ENCODE measurements at places on chromosomes 5 and 9.

GRCh38 chr9:71897577-71897976, 13.4 kb downstream of the ABHD17B start:
- DNase-seq: peak; percentile 46

- peak; percentile 26 for DNase-seq
Observed at GRCh38 chr5:132019857-132020555, 8.5 kb upstream of the ACSL6 start.

- DNase-seq: peak; percentile 24
Observed at GRCh38 chr5:64229163-64229774, 63.6 kb downstream of the RNF180 start.

- DNase-seq: no peak
Observed at GRCh38 chr5:176540476-176540899, 3.3 kb upstream of the RNF44 start.

DNA sequence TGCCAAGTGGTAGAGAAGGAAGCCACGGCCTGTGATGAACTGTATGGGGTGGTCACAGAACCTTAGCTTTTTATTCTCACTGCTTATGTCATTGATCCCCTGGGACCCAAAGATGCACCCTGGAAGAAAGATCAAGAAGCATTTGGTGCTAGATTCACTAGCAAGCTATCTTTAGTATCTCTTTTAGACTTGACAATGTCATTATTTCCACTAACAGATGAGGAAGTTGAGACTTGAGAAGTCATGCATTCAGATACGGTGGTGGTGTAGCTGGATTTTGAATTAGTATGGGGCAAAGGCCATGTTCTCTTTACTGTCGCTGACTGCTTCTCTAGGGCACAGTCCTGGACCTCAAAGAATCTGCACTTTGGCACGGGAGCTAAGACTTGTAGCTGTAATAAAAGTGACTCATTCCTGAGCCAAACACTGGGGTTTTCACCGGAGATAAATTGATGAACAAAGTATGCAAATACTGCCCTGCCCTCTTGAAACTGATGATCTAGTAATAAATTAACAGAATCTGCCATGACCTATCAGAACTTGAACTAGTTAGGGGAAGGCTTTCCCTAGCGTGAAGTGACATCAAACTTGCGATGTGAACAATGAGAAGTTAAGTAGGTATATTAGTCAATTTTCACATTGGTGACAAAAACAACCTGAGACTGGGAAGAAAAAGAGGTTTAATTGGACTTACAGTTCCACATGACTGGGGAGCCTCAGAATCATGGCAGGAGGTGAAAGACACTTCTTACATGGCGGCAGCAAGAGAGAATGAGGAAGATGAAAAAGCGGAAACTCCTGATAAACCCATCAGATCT, 5.4 kb downstream of the GDA start:
- DNase-seq: peak; percentile 35

DNA sequence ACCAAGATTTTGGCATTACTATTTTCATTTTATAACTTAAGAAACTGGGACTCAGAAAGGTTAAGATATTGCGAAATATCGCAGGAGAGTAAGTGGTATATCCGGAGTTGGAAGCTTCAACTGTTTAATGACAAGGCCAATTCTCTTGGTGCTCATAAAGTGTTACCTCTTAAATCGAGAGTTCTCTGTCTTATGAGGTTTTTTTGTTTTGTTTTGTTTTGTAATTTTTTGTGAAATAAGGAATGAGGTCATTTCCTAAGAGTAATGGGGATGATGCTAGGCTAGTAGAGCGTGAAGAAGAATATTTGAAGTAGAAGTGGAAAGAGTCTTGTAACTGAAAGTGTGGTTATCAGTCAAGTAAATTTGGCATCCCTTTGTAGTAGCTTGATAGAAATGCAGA, 183.2 kb upstream of the DAB2 start:
- no peak for DNase-seq

DNA sequence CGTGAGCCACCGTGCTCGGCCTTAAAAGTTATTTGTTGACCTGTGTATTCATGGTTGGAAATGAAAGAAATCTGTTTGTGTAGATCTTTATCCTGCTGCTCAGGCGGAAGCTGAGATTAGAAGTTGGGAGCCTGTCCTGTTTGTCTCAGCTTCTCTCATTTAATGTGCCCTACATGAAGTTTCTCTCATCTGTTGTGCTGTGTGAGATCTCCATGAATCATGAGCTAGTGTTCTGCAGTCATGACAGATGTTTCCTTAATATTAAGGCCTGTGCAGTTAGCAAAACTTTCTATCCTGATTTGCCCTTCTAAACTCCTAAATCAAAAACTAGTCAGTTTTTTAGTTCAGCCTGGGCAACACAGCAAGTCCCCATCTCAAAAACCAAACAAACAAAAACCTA, 59.5 kb downstream of the FAM78A start:
- no peak for DNase-seq

- no peak for DNase-seq
Observed at GRCh38 chr9:34387239-34387638, 10.5 kb upstream of the MYORG start.

Data from suppressor macrophage treated with lipopolysaccharide for 1 hour (primary cell).